ENCODE measurements at places on chromosomes 7 and 10.

GRCh38 chr10:129950676-129951075 lies 13.4 kb downstream of the EBF3 start:
- DNase-seq, result no peak

GRCh38 chr10:18201877-18202276 lies 61.7 kb downstream of the CACNB2 start:
- no peak for DNase-seq

- DNase-seq, result no peak
These were observed at the start of gene TMEM178B for GRCh38 chr7:141073641-141074161. Gene TMEM178B (plus strand): TSS chr7:141074064.

- no peak for DNase-seq
These were observed 61.8 kb upstream of the LRRC18 start for GRCh38 chr10:49001402-49001801.

DNA sequence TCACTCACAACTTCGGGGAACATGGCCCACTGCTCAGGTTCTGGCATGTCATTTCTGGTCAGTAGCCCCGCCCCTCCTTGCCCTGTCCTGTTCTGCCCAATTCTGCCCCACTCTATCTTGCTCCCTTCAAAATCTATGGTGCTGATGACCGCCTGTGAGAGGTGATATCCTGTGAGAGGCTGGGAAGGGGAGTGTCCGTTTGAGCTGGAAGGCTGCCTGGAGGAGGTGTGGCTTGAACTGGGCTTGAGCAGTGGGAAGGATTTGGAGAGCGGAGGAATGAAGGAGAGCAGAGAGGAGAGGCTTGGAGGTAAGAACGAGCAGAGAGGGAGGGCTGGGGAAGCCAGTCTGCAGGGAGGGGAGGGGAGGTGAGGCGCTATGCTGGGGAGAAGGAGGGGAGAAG lies 145.3 kb downstream of the RPS24 start:
- no peak for DNase-seq

DNA sequence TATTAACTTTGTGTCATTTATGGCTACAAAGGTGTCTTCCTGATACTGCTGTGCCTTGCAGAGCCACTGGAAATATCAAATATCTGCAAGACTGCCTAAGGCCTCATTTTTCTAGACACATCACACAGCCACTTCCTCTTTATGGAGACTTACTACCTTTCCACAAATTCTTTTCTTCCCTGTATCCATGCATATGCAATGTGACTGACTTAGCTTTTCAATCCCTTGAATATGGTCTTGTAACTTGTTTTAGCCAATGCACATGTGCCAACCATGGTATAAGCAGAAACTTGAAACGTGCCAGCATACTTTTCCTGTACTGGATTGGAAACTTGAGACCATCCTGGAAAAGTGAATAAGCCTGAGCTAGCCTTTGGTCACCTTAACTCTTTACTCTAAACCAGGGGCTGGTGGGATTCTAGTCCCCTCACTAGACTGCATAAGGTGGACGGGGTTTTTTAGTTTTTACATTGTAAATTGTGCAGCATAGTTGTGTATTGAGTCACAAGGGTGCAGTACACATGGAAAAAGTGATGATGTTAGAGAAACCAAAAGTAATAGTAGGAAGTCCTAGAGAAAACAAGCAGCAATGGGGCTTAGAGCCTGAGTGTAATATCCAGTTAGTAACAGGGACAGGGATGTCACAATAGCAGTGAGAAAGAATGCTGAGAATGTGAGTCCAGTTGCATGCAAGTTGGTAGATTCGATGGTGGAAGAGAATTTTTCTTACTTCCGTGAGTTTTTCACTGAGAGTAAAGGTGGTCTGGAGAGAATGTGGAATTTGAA lies 879.5 kb downstream of the SORCS1 start:
- no peak for DNase-seq

DNA sequence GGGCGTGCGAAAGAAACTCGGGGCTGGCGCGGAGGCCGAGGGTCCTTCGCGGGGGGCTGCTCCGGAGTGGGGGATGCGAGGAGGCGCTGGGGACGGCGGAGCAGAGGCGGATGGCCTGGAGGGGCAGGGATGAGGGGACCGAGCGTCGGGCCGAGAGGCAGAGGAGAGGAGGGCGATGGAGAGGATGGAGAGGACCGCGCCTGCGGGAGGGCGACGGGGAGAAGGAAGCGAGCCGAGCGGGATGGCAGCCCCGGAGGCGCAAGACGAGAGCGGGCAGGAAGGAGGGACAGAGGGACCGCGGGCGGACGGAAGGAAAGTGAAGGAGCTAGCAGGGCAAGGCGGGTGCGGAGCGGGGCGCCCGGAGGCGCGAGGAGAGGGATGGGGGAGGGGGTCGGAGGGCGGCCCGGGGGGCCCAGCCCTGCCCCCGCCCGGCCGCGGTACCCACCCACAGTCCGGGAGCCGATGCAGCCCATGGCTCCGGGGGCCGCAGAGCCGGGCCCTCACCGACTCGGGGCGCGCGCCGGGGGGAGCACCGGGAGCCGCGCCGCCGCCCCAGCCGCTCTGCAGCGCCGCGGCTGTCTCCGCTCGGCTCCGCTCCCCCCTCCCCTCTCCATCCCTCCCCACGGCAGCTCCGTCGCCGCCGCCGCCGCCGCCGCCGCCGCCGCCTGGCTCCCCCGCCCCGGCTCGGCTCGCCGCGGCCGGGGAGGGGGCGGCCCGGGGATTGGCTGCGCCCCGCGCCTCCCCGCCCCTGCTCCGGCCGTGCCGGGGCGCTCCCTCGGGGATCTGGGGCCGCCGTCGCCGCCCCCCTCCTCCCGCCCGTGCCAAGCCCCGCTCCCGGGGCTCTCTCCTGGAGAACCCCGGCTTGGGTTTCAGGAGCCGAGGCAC lies at the start of gene FAM131B:
FAM131B (minus strand) TSS at position 583 of the 885 bp plus-strand sequence; CDS start at position 473, 110 bp downstream.
- no peak for DNase-seq

- DNase-seq, result no peak
These were observed 2.2 kb downstream of the FZD8 start for GRCh38 chr10:35639728-35640401.

DNA sequence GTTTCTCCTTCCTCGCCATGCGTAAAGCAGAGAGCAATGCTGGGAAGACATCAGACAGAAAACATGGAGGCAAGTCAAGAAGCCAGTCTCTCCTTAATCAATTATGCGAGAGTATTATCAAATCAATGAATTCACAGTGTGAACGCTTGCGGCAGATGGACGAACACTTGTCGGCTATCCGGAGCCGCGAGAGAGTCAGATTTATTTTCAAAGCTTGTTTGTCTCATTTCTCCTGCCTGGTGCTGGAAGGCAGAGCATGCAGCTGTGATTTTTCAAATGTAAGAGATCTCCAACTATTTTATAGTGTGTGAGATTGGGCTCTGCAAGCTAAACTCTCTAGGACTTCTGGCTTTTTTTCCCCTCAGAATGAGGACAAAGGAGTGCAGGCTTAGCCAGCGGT lies 252.3 kb downstream of the SNX10 start:
- no peak for DNase-seq

DNA sequence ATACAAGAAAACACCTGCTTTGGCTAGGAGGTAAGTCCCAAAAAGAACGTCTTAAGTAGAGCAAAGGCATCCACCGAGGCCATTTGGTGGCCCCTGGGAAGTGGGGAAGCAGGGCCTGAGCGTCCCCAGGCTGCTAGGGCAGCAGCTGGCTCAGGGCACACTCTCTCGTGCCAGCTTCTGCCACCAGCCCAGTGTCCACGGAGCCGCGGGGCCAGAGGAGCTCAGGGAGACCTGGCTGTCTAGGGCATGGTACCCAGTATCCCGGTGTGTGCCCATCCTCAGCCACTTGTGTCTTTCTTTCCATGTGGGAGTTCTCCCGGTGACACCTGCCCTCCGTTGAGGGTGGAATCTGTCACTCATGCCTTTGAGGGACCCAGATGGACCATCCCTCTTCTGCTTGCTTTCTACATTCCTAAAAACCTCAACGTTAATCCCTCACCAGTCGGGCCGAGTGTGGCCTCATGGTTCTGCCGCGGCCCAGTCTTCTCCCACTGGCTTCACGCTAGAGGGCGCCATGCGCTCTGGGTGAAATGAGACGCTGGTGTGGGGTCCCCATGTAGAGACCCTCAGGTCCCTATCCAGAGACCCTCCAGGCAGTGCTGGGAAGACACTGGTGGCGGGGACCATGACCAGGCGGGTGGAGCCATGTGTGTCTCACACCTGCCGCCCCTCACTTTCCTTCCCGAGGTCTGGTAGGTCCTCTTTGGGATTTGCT lies 9.5 kb upstream of the AP5Z1 start:
- DNase-seq, result no peak

GRCh38 chr7:40356312-40356711 lies 221.5 kb downstream of the SUGCT start:
- DNase-seq, result no peak

DNA sequence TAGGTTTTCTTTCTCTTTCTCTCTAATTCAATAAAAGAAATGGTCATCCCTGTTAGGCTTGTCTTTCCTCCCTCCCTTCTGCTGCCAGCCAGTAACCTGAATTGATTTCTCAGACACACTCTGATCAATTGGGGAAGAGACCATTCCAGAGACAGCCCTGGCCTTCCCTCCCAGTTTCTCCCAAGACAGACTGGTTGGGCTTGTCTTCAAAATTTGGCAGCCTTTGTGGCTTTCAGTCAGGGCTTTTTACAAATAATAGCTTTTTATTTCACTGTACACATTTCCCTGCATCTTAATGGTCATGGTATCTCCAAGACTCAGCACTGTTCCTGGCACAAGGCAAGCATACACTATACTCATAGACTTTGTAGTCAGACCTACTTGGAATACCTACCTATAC lies 33.9 kb downstream of the BCAP29 start:
- no peak for DNase-seq

DNA sequence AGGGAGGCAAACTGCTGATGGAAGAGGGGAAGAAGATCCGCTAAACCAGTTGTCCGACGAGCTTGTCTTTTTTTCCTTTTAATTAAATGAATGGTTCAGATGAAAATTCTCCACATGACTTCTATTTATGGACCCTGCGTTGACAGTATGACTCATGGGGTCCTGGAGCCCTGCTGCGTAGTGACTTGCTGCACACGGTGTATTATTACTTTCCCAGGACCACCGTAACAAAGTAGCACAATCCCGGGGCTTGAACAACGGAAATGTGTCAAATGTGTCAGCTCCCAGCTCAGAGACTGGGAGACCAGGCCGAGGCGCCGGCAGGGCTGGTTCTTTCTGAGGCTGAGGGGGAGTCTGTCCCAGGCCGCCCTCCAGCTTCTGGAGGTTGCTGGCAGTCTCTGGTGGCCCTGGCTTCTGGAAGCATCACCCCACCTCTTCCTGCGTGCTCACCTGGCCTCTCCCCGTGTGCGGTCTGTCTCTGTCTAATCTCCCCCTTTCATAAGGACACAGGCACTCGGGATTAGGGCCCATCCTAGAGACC lies 33.8 kb upstream of the MNX1 start:
- no peak for DNase-seq

GRCh38 chr10:97333601-97334369 lies 744 bp downstream of the FRAT2 start:
- no peak for DNase-seq

GRCh38 chr10:19931894-19932590 lies 115.8 kb downstream of the PLXDC2 start:
- no peak for DNase-seq

GRCh38 chr10:30816820-30817171 lies 187.2 kb upstream of the LYZL2 start:
- DNase-seq, result no peak

- no peak for DNase-seq
These were observed 10.0 kb downstream of the HHEX start for GRCh38 chr10:92699518-92700381.

- no peak for DNase-seq
These were observed 37.9 kb upstream of the MTPAP start for GRCh38 chr10:30386801-30387588.

GRCh38 chr10:54607983-54608382 lies 193.0 kb downstream of the PCDH15 start:
- no peak for DNase-seq

GRCh38 chr7:117034851-117035464 lies 81.7 kb downstream of the ST7 start:
- DNase-seq, result no peak

DNA sequence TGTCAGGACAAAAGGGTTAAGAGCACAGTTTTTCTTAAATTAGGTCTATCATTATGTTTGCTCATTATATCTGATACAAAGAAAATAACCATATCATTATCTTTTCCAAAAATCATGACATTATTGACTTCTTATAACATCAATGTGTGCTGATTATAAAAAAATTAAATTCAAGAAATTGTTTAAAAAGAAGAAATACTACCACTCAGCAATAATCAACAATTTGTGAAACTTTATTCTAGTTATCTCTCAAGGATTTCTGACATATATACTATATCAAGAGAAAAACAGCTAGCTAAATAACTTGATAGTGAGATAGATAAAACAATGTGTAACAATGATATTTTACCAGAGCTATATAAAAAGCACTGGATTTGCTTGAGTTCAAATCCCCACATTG lies 360.7 kb upstream of the PHF14 start:
- no peak for DNase-seq

- DNase-seq, result no peak
These were observed 47.8 kb upstream of the KCNMA1 start for GRCh38 chr10:77685432-77685831.

Measured in activated CD4-positive, alpha-beta T cell treated with anti-CD3 and anti-CD28 coated beads for 1 hour (primary cell).